ENCODE measurements at places on chromosomes 5 and 9.
A peak's percentile ranks its signal among the peaks of the same experiment; 100 is the strongest.

DNA sequence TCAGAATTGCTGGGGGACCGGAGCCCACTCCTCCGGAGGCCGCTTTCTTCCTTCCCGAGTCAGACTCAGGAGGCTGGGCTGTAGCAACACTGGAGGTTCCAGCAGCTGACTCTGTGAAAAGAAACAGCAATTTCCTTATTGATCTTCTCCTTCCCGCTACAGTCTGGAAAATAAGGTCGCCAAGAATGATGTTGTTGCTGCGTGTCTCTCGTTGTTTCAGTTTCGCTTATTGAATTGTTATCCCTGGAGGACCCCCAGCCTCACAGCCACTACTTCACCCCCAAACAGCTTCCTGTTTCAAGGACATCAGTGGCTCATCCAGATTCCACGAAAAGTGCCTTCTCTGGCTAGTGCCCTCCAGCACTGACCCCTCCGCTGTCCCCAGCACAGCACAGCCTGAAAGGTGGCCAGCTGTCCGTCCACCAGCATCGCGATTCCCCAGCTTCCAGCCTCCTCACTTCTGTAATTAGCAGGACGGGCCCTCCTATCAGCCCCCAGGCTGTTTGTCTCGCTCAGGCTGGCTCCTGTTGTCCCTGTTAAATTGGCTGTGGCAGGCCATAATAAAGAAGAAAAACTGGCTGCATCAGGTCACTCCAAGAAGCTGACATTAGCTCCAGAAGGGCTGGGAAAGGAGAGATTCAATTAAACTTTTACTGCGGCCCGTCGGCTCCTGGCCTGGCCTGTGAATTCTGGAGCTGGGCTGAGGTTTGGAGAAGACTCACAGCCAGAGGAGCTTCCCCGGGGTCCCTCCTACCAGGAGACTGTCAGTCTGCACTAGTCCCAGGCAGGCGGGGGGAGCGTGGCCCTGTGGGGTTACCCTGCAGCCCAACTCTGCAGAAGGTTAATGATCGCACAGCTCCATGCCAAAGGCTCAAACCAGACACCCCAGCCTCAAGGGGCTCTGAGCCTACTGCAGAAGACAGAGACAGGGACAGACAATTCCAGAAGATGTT, 40.5 kb downstream of the OLFM1 start:
- no peak for DNase-seq

DNA sequence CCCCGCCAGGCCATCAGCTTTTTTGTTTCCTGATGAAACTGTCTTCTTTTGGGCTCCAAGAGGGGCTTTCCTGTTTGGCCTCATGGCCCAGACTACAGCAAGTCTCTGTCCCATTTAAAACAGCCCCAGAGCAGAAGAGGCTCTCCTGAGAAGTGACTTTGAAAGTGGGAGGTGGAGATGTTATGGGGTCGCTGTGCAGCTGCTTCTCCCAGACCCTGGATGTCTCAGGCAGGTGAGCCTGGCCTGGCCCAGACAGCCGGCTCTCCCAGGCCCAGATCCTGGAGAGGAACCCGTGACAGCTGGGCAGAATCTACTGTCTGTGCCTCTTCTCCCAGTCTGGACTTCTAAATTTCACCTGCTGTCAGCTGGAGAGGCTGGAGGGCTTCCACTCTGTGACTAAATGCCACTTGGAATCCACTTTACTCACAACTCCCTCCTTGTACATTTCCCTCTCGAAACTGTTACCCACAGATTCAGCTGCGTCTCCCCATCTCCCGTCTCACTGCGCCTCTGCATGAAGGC, 20.6 kb downstream of the FAM78A start:
- DNase-seq: no peak

GRCh38 chr5:159489779-159490178, 159.5 kb upstream of the IL12B start:
- DNase-seq: no peak

GRCh38 chr9:129557192-129558036, 63.5 kb downstream of the C9orf50 start:
- peak; percentile 89 for DNase-seq

- DNase-seq: no peak
Observed at GRCh38 chr5:143638654-143639053, 173.3 kb upstream of the HMHB1 start.

DNA sequence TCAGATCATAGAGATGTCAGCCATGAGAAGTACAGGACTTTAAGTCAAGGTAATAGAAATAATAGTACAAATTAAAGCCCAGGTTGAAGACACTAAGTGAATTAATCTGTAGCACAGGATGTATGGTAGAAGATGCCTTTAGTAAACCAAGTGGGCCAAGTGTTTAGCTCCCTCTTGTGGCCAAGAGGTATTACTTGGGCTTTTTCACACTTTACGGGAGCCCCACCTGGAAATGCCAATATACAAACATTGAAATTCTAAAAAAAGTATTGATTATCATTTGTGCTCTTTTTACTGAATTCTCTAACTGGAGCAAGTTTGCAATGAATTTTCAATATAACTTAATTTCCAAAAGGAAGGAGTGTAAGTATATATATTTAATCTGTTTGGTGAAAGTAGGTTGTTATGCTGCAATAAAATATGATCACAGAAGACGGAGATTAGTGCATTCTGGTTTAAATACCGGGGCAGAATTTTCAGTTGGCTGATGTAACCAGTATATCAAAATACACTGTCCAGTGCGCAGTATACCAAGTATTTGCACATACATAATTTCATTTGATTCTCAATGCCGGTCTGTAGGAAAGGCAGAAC, 84.7 kb downstream of the PARP8 start:
- DNase-seq: peak; percentile 52

DNA sequence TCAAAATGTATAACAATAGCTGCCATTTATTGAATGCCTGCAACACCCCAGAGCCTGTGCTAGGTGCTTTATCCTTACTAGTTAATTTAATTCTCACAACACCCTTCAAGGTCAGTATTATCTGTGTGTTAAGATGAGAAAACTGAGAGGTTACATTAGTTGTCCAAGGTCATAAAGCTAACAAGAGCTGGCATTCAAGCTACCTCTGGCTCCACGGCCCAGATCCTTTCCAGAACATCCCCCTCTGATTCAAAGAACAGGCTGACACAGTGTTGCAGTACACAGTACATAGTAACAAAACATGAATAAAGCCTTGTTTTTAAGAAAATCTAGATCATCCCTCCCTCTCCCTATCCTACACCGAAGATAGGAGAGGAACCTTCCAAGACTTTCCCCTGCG, 9.4 kb upstream of the FRMPD1 start:
- no peak for DNase-seq

DNA sequence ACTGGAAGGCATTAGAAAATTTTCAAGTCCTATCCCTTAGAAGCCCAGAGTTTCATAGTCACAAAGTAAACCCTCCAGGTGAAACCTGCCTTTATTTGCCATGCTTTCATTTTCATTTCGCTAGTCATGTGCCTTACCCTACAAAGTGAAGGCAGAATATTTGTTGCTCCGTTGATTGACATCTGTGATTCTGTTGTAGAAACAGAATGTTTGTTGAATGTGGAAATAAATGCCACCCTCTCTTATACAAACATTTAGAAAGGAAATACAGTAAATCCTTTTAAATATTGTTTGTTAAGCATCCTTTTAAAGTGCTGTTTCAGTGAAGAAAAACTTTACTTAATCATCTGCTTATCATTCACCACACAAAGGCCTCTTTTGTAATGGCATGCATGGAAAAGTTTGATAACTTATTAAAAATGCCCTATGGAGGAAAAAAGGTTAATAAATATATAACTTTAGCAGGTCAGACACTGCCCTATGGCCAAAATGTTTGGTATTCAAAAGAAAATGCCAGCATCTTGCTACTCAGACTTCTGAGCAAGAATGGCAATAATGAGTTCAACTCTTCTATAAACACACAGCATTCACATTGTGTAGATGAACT, 34.3 kb upstream of the CAST start:
- peak; percentile 12 for DNase-seq

- DNase-seq: peak; percentile 17
Observed at GRCh38 chr9:109381011-109381729, 60.3 kb upstream of the EPB41L4B start.

GRCh38 chr5:32869216-32869615, 158.1 kb downstream of the NPR3 start:
- peak; percentile 78 for DNase-seq

DNA sequence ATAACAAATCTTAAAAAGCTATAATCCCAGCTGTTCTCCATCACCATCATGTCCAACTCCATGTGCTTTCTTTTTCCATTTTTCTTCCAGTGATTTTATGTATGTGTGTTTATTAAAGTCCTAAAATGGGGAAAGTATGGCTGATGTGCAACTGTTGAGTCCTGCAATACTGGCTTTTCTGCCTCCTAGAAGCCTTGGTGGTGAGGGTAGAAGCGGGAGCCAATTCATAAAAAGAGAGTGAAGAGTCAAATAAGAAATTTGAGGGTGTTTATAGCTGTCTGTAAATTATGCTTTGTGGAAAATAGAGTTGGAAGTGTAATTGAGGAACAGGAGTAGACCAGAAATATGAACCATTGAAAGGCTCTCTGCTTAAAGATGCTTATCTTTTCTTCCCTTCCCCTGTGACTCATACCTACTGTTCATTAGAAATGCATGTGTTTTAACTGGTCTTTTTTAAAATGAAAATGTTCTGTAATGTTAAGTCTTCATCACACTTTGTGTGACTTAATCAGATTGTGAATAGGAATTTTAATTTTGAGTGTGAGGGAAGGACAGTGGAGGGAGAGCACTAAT, 80.1 kb downstream of the ZCCHC7 start:
- DNase-seq: peak; percentile 80

GRCh38 chr9:97309260-97309659, 1.8 kb downstream of the CCDC180 start:
- no peak for DNase-seq

GRCh38 chr9:23733495-23734078, 92.5 kb downstream of the ELAVL2 start:
- no peak for DNase-seq

DNA sequence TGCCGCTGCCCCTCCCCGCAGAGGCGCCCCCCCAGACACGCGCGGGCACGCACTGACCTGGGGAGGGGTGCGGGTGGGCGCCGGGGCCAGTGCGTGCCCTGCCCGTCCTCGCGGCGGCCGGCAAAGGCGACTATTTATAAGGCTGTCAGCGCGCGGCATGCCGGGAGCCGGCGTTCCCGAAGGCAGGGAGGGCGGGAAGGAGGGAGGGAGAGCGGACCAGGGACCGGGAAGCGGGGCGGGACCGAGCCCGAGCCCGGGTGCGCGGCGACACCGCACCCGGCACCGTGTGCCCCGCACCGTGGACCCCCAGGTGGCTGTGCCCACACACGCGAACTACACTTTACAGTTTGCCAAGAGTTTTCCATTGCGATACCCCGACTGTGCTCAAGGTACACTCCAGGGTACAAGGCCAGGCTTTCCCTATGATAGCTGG, at the start of gene AK1:
AK1 (minus strand) TSS at position 110 of the 433 bp plus-strand sequence. CDS start 3,058 bp downstream, outside the sequence.
- peak; percentile 71 for DNase-seq

- no peak for DNase-seq
Observed at GRCh38 chr9:69471433-69471832, 146.4 kb downstream of the ENTREP1 start.

DNA sequence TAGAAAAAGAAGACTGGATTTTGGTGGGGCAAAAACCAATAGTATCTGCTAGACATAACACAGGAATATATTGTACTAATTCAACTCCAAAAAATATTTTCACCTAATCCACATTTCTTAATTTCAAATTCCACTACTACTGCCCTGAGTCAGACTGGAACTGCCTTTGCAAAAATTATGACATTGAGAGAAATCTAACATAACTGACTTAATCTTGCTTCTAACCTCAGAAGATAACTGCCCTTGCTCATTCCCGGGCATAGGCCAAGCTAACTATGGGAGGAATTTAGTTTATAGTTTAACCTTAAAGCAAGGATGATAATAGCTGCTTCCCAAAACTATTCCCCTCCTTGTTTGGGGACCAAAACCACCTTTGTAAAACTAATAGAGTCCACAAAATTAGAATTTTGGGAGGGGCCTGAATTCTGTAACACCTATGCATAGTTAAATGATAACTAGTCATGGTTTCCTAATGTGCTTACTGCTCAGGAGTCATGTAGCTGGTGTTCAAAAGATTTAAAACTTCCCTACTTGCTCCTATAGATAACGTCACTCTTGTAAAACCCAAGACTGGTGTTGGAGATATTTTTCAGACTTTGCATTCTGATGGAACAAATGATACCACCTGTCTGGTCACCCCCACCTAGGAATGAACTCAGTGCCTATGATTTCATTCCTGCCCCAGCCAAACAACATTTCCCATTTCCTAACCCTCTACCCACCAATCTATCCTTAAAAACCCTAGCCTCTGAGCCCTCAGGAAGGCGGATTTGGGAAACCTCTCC, 14.1 kb upstream of the TXN start:
- DNase-seq: no peak

DNA sequence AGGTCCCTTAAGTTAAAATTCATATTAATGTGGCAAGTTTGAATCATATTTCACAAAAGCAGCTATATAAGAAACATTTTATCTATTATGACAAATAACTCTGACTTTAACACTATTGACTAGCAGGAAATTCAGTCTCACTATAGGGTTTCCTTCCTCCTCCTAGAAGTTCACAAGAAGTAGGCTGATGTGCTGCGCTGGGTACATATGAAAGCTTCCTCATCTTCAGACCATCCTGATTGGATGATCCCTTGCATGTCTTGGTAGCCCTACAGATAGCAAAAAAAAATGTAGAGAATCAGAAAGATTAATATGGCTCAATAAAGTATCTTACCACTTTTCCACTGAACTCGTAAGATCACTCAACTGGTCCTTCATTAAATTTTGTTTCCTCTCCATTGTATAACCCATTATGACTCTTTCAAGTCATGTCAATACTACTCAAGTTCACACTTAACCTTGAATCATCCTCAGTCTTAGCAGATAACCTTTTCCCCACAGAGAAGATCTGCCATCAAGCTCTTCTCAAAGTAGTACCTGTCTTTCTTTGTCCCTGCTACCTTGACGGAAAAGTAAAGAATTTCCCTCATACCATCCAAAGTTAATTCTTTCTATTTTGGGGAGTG, 11.5 kb upstream of the PSIP1 start:
- no peak for DNase-seq

- peak; percentile 64 for DNase-seq
Observed at GRCh38 chr5:154191467-154192261, 1.1 kb downstream of the GALNT10 start.

DNA sequence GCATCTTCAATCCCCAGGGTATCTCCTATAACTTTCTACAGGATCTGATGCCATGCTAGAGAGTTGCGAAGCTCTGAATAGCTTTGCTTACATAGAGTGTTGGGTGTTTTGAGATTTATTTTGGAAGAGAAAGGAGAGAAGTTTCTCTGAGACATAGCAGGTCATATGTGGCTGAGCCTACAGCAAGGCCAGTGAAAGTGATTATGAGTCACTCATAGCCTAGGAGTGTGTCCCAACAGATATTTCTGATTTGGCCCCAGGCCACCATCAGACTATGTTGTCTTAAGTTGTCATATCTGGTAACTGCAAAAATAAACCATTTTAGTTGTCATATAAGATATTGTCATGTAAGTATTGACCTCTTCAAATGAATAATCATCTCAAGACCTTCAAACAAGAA, 132.0 kb upstream of the RAI14 start:
- DNase-seq: peak; percentile 91

- DNase-seq: no peak
Observed at GRCh38 chr9:76257311-76257710, 136.9 kb downstream of the RFK start.
